ENCODE measurements at places on chromosomes 12 and 14. TPM values are rescaled to one million over a fixed set of nuclear protein-coding genes. Genes with fewer than 3 reads are reported as not detected.

GRIP1 gene
- 7.8 TPM for total RNA-seq

LRRC10 gene
- not detected for total RNA-seq

KCNJ8 gene
- total RNA-seq: 0.34 TPM

DIO2 gene
- total RNA-seq: 10.7 TPM

DPPA3 gene
- total RNA-seq: not detected

HECTD1 gene
- total RNA-seq: 65.6 TPM

FAM186B gene
- total RNA-seq: 0.16 TPM

MYH6 gene
- not detected for total RNA-seq

TMEM179 gene
- 0.35 TPM for total RNA-seq

ARHGAP9 gene
- 0.22 TPM for total RNA-seq

CLEC1B gene
- not detected for total RNA-seq

TAS2R20 gene
- 0.07 TPM for total RNA-seq

MYF6 gene
- not detected for total RNA-seq

NRIP2 gene
- not detected for total RNA-seq

GNG2 gene
- 1.8 TPM for total RNA-seq

TRIM9 gene
- 8.3 TPM for total RNA-seq

HOTAIR gene
- total RNA-seq: not detected

CRY1 gene
- total RNA-seq: 20.2 TPM

SMCO3 gene
- not detected for total RNA-seq

RFLNA gene
- not detected for total RNA-seq

MANSC1 gene
- total RNA-seq: 4.3 TPM

PRKCH gene
- total RNA-seq: 3.0 TPM

KRT83 gene
- 2.5 TPM for total RNA-seq

GALNT9 gene
- 6.8 TPM for total RNA-seq

CDK2 gene
- 57.1 TPM for total RNA-seq

CCDC38 gene
- total RNA-seq: 0.07 TPM

MMP19 gene
- 0.13 TPM for total RNA-seq

APOF gene
- not detected for total RNA-seq

PLA2G1B gene
- not detected for total RNA-seq

SERPINA4 gene
- total RNA-seq: not detected

NCKAP5L gene
- 6.5 TPM for total RNA-seq

DGKA gene
- 19.8 TPM for total RNA-seq

SYCP3 gene
- total RNA-seq: not detected

MYF5 gene
- total RNA-seq: not detected

KITLG gene
- total RNA-seq: 11.9 TPM

LTB4R2 gene
- 5.7 TPM for total RNA-seq

SLC10A1 gene
- total RNA-seq: not detected

FSCB gene
- total RNA-seq: not detected

LALBA gene
- total RNA-seq: not detected

PA2G4 gene
- total RNA-seq: 323 TPM

KRT78 gene
- not detected for total RNA-seq

POU6F1 gene
- 2.5 TPM for total RNA-seq

SOAT2 gene
- 0.23 TPM for total RNA-seq

TBX3 gene
- 23.9 TPM for total RNA-seq

KRT1 gene
- not detected for total RNA-seq
